ENCODE measurements at places on chromosomes 11 and 22.

GRCh38 chr11:295351-296170, 3.8 kb downstream of the IFITM5 start:
- no peaks in the 10 kb centered on the region for H3K4me1 ChIP-seq
- H3K4me3 ChIP-seq: no peak overlapping the region
- H3K36me3 ChIP-seq: no peaks in the 10 kb centered on the region

GRCh38 chr11:83649528-83649855, 363.3 kb upstream of the CCDC90B start:
- peak overlapping the region; percentile 52 for H3K27ac ChIP-seq
- H3K27me3 ChIP-seq: no peaks in the 10 kb centered on the region
- peak; percentile 62 for DNase-seq
- H3K4me3 ChIP-seq: no peak overlapping the region
- peaks cover 39% of the 10 kb centered on the region for H3K36me3 ChIP-seq
- H3K4me1 ChIP-seq: peaks cover 79% of the 10 kb centered on the region

DNA sequence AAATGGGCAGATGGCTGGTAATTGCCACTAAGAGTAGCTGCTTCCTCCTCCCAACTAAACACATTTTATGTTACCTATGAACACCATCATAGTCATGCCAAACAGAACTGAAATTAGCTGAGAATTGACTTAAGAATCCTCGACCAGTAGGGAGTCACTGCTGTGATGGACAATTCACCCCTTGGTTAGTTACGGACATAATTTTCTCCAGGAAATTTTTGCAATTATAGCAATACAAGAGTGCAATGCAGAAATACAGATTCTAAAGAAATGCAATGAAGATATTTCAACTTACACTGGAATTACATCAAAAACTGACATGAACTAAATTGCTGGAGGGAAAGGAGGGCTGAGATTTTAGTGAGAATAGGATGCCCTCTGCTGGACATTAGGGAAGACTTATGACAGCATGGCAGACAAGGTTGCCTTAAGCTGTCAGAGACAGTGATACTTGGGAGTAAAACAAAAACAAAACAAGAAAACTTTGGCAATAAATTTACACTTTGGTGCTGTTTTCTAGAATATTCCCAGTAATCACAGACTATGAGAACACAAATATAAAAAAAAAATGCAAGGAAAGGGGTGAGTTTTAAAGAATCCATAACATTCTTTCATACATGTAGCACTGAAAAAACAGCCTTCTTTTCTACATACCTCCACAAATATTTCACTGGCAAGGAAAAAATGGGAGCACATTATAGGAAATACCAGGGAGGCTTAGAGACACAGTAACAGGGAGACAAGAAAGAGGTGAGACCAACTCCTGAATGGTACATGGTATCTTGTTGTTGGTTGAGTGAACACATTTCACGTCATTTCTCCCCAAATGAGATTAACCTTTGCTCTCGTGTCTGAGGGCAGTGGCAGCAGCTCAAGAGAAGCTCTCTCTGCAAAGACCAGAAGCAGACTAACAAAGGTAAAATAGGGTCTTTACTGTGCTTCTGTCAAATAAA, 11.2 kb upstream of the PPP2R1B start:
- H3K27ac ChIP-seq: peak overlapping the region; percentile 7
- H3K4me1 ChIP-seq: peaks cover 7% of the 10 kb centered on the region
- peak; percentile 88 for DNase-seq
- H3K4me3 ChIP-seq: no peak overlapping the region

GRCh38 chr11:44608991-44609782, 43.7 kb downstream of the CD82 start:
- H3K27ac ChIP-seq: no peak overlapping the region
- H3K4me3 ChIP-seq: no peak overlapping the region
- H3K36me3 ChIP-seq: no peaks in the 10 kb centered on the region
- no peaks in the 10 kb centered on the region for H3K27me3 ChIP-seq

DNA sequence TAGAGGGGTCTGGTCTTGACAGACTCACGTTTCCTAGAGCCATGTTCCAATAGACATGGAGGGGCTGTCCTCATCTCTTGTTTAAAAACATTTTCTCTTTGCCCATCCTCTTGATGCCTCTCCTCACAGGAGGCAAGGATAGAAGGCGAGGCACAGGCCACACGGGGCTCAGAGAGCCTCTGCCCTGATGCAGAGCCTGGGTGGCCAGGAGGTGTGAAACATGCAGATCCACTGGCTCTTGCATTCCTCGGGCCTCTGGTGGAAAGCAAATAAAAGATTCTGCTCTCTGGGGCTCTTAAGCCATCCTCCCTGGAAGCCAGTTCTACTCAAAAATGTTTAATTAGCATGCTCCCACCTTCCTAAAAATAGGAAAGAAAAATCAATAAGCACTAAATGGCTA, 43.6 kb upstream of the NTM start:
- H3K36me3 ChIP-seq: no peaks in the 10 kb centered on the region
- no peak overlapping the region for H3K4me3 ChIP-seq
- DNase-seq: no peak
- H3K27me3 ChIP-seq: peaks cover 25% of the 10 kb centered on the region
- H3K4me1 ChIP-seq: no peaks in the 10 kb centered on the region

DNA sequence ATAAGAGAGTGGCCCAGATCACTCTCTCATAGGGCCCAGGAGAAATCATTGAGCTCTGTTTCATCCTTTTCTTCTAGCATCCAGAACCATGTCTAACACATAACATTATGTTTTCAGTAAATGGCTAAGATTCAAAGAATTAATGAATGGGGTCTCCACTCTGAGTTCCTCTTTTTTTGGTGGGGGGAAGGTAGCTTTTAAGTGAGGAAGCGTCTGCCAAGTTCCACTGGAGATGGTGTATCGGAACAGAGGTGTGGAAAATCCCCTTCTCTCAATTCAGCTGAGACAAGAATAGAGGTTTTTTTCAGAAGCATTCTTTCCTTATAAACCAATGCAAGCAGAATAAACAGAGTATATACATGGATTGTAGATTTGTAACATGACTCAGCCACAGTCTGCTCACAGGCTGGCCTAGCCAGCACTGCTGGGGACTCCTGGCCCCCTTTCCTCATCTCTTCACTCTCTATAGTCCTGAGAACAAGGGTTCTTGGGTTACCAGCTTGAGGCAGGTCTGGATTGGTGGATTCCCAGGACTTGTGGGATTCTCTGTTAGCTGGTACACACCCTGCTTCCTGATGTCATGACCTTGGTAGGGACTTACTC, 97.2 kb downstream of the TRAF6 start:
- no peak overlapping the region for H3K4me3 ChIP-seq
- no peaks in the 10 kb centered on the region for H3K27me3 ChIP-seq
- H3K27ac ChIP-seq: no peak overlapping the region
- H3K4me1 ChIP-seq: no peaks in the 10 kb centered on the region

GRCh38 chr11:40281052-40281580, 1178.3 kb downstream of the LRRC4C start:
- peaks cover 27% of the 10 kb centered on the region for H3K4me1 ChIP-seq
- H3K36me3 ChIP-seq: no peaks in the 10 kb centered on the region
- H3K27me3 ChIP-seq: no peaks in the 10 kb centered on the region
- DNase-seq: peak; percentile 68
- no peak overlapping the region for H3K4me3 ChIP-seq
- H3K27ac ChIP-seq: no peak overlapping the region

GRCh38 chr11:34278693-34279297, 79.0 kb downstream of the ABTB2 start:
- H3K36me3 ChIP-seq: no peaks in the 10 kb centered on the region
- H3K27me3 ChIP-seq: no peaks in the 10 kb centered on the region
- H3K27ac ChIP-seq: no peak overlapping the region

DNA sequence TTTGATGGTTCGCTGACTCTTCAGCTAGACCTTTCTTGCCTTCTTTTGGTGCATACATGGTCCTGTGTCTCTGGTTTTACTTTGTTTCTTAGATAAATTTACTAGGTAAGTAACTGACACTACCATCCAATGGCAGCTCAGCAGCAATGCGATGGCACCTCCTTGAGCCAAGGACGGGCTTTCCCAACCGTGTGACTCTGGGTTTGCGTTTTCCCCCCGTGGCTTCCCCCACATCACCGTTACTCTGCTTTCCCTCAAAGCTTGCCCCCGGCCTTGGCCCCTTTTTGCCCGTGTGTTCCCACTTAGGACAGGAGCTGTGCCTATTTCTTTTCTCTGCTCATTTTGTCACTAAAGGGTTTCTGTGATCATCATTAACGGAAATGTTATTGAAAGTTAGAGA, 41.5 kb downstream of the TBC1D22A start:
- H3K4me1 ChIP-seq: no peaks in the 10 kb centered on the region
- H3K27ac ChIP-seq: no peak overlapping the region
- H3K4me3 ChIP-seq: no peak overlapping the region

DNA sequence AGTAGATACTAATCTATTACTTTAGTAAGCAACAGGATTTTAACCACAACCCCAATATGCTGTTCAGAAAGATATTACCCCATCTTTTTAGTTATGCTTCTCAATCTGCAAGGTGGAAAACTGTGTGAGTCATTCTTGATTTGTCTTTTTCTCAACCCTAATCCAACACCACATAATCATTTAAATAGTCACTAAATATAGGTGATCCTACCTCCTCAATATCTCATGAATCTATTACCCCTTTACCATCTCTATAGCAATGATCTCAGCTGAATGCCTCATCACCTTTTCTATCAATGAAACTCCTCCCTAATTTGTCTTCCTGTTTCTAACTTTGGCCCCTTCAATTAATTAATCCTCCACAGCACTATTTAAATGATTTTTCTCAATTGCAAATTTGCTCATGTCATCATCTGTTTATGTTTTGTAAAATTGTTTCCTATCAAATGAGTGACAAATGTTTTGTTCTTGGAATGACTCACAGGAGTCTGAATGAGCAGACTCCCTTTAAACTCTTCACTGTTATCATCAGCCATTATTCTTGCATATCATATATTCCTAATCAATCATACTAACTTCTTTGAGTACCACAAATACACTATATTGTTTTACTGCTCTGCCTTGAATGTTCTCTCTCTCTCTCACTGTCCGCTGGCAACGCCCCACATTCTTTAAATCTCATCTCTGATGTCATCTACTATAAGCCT, 26.1 kb downstream of the SNX19 start:
- H3K4me3 ChIP-seq: no peak overlapping the region
- DNase-seq: no peak
- H3K27me3 ChIP-seq: no peaks in the 10 kb centered on the region
- H3K4me1 ChIP-seq: peaks cover 10% of the 10 kb centered on the region
- peaks cover 23% of the 10 kb centered on the region for H3K36me3 ChIP-seq
- H3K27ac ChIP-seq: no peak overlapping the region

DNA sequence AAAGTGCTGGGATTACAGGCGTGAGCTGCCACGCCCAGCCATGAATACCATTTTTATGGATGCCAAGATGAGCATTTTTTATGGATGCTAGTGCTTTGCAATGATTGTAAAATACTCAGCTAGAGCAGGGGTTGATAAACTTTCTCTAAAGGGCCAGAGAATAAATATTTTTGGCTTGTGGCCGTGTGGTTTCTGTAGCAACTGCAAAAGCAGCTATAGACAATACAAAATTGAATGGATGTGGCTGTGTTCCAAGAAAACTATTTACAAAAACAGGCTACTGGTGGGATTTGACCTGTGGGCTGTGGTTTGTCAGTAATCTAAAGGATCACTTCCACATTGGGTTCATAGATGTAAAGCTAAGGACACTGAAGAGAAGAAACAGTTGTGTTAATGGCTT, 56.0 kb downstream of the COMMD9 start:
- DNase-seq: no peak
- H3K27ac ChIP-seq: no peak overlapping the region
- no peak overlapping the region for H3K4me3 ChIP-seq

- no peak overlapping the region for H3K27ac ChIP-seq
- no peak for DNase-seq
- peaks cover 26% of the 10 kb centered on the region for H3K36me3 ChIP-seq
- H3K27me3 ChIP-seq: no peaks in the 10 kb centered on the region
- H3K4me1 ChIP-seq: no peaks in the 10 kb centered on the region
Observed at GRCh38 chr11:6225896-6226295, 8.5 kb downstream of the FHIP1B start.

DNA sequence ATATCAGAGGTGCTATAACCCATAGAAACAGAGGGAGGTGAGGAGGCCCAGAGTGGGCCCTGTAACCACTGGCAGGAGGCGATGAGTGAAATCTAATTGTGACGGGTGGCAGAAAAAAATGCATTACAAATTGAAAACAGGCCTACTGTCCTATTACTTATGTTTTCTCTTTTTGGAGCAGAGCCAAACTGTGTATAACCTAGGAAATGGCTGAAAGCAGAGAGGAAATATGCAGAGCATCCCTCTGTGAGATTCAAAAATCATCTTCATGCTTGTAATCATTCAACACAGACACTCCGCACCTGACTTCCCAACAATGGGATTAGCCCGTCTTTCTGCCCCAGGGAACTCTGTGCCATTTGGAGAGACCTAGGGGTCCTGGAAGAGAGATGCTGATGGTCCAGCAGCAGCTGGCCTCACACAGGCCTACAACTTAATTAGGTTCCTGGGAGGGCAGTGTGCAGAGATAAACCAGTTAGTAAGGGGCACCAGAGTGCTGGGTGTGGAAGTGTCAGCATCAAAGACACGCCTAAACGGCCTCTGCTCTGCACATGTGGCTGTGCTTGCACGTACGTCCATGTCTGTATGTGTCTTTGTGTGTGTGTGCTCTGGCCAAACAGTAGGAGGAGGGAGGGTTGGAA, 41.8 kb downstream of the MAP6 start:
- H3K27ac ChIP-seq: no peak overlapping the region
- no peaks in the 10 kb centered on the region for H3K36me3 ChIP-seq
- H3K4me3 ChIP-seq: no peak overlapping the region
- DNase-seq: peak; percentile 65

DNA sequence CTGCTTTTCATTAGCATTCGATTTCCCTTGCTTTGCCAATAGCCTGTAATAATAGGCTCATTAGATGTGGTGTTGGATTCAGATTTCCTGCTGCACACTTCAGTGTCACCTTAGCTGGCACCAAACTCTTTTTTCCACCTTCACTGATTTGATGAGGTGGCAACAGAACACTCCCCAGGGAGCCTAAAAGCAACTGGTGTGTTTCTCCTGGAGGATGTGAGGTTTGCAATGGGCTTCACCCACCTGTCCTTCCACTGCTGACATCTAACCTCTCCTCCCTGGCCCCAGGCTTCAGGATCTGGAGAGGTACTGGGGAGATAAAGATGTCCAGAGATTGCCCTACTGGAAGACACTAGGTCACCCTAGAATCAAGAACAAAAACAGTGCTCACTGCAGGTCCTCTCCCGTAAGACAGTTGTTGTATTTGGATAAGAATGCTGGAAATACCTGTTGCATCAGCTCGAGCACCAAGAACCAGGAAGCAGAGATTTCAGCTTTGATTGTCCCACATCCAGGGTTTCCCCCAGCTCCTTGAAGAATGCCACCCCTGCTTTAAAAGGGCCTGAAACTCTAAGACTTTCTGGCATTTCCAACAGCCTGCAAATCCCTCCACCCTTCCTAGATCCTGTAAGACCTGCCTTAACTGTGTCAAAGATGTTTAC, 96.9 kb downstream of the SLC1A2 start:
- H3K4me1 ChIP-seq: no peaks in the 10 kb centered on the region
- no peak overlapping the region for H3K27ac ChIP-seq
- no peaks in the 10 kb centered on the region for H3K36me3 ChIP-seq

DNA sequence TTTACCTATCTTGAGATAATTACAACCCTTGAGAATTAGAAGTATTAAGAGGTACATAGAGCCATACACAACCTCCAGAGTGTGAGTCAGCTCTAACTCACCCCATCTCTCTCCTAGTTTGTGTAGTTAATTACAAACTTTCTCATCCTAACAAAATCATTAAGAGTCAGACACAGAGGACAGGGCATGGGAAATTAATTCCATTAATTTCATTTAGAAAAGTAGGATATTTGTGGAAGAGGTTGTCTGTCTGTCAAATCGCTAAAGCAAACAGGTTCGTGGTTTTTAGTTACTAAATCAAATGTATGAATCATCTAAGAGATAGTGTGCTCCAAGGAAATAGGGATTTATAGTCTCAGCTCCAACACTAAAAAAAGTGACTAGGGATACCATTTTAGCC, 1261.4 kb upstream of the TENM4 start:
- DNase-seq: no peak
- no peak overlapping the region for H3K27ac ChIP-seq
- no peaks in the 10 kb centered on the region for H3K4me1 ChIP-seq
- no peaks in the 10 kb centered on the region for H3K36me3 ChIP-seq

Data from A673 (cell line).